GM23338 (cell line): ENCODE measurements at places on chromosomes 13 and 19. TPM values are rescaled to one million over a fixed set of nuclear protein-coding genes. Genes with fewer than 3 reads are reported as not detected.

DNA sequence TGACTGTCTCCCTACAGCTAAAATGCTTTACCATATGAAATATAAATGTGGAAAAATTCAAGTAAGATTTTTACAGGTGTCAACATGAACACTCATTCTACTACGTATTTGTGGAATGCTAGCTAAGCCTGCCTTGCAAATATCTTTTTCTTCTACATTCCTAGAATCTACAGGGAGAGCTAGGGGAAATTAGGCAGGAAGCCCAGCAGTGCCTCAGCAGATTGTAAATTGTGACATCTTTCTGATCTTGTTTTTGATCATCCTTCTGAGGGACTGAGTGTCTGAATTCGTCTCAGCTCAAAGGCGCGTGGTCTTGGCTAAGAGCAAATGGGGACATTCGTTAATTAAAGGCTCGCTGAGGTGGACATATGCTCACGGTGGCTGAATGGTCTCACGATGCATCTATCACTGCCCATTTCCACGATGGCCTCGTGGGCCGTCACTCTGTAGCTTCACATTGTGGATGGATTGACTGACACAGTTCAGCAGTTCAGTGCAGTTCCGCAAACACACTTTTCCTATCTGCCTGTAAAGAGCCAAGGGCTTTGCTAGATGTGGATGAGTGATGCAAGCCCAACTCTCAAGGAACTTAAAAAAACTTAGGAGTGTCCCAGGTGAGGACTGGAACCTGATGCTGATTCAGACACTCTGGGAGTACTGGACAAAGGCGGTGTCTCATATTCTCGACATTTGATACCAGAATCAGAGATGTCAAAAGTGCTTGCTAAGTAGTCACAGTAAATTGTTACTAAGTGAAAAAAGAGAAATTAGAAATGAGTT lies 562.5 kb downstream of the EFNB2 start:
- no peak overlapping the region for H3K4me3 ChIP-seq
- H3K27me3 ChIP-seq = no peaks in the 10 kb centered on the region
- no peak overlapping the region for H3K27ac ChIP-seq
- peaks cover 14% of the 10 kb centered on the region for H3K4me1 ChIP-seq
- DNase-seq = no peak

DNA sequence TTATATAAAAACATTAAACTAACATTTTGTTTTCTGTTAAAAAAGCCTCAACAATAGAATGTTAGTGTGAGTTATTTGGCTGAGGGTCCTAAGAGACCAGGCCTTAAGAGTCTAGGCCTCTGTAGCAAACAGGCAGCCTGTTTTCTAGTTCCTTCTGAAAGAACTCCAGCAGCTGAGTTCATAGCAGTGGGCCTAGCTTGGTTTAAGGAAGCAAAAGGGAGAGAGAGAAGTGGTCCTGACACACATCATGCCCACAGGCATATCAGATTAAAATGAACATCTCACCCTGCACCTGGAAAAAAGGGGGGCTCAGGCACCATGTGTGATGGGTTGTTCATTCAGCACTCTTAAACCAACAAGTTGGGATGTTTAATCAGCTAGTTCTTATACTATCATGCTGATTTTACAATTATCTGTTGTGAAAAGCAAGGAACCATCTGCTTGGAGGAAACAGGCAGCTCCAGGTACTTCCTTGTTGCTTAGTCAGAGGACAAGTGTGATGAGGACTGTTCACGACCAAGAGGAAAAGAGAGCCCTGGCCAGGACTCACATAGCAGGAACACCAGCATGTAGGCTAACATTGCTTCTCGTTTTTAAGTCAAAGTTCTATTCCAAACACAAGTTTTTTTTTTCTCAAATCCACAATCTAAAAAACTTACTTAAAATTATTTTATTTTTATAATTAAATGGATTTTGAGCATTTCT lies 81.3 kb upstream of the FRY start:
- H3K4me3 ChIP-seq = no peak overlapping the region
- no peak for DNase-seq
- peaks cover 5% of the 10 kb centered on the region; the same call in 1 of the 2 replicates for H3K4me1 ChIP-seq
- no peaks in the 10 kb centered on the region for H3K36me3 ChIP-seq
- H3K27me3 ChIP-seq = no peaks in the 10 kb centered on the region

- peaks cover 32% of the 10 kb centered on the region for H3K4me1 ChIP-seq
- H3K4me3 ChIP-seq = peak overlapping the region; percentile 88
- no peaks in the 10 kb centered on the region for H3K27me3 ChIP-seq
- peaks cover 31% of the 10 kb centered on the region for H3K36me3 ChIP-seq
- peak overlapping the region; percentile 91 for H3K27ac ChIP-seq
- DNase-seq = no peak
These were observed 1.1 kb upstream of the FAM174C start for GRCh38 chr19:1274081-1274851.

- no peak overlapping the region for H3K4me3 ChIP-seq
- no peak overlapping the region for H3K27ac ChIP-seq
- H3K36me3 ChIP-seq = no peaks in the 10 kb centered on the region
- no peaks in the 10 kb centered on the region for H3K4me1 ChIP-seq
These were observed 379.2 kb upstream of the MIR17HG start for GRCh38 chr13:90968166-90968904.

CAPS gene
- total RNA-seq = 0.74 and 3.2 TPM in 2 replicates

DNA sequence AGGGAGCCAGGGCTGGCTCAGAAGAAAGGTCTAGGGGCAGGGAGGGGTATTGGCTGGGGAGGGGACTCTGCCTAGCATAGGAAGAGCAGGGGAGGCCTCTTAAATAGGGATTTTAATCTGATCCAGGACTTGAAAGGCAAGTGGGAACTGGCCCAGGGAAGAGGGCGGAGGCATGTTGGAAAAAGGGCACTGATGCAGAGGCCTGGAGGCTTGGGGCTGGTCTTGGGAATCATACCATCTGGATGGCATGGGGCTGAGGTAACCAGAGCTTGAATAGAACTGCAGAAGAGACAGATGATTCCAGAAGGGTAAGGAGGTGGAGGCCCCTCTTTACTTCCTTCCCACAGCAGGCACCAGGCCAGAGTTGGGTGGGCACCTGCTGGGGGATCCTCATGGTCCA lies 29.1 kb downstream of the CERS4 start:
- H3K4me3 ChIP-seq = no peak overlapping the region
- no peaks in the 10 kb centered on the region for H3K27me3 ChIP-seq
- H3K36me3 ChIP-seq = no peaks in the 10 kb centered on the region; the same call in 1 of the 2 replicates
- no peak overlapping the region for H3K27ac ChIP-seq
- DNase-seq = no peak

HCN2 gene
- total RNA-seq = 2.9 and 3.7 TPM in 2 replicates

DNA sequence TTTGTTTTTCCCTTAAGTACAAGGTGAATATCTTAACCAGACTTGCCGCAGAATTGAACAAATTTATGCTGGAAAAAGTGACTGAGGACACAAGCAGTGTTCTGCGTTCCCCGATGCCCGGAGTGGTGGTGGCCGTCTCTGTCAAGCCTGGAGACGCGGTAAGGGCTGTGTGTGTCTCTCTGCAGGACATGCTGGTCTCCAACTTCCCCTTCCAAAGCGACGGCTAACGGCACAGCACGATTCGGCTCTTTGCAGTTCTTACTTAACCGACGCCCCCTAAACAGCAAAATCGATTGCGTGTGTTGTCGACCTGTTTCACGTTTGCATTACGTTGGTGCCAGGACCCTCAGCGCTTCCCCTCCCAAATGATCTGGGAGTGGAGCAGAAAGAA lies 73.2 kb downstream of the GGACT start:
- no peaks in the 10 kb centered on the region for H3K27me3 ChIP-seq
- H3K27ac ChIP-seq = no peak overlapping the region; the same call in 1 of the 2 replicates
- peaks cover 47% of the 10 kb centered on the region for H3K4me1 ChIP-seq
- peak; percentile 56 for DNase-seq

ZNF723 gene
- 0.59 TPM in 1 of 2 replicates, not detected in the other for total RNA-seq

ZNF177 gene
- total RNA-seq = 5.0 and 7.1 TPM in 2 replicates

PPP2R1A gene
- 345 and 381 TPM in 2 replicates for total RNA-seq

- no peaks in the 10 kb centered on the region for H3K27me3 ChIP-seq
- no peak overlapping the region for H3K27ac ChIP-seq
- H3K4me1 ChIP-seq = no peaks in the 10 kb centered on the region
- H3K4me3 ChIP-seq = no peak overlapping the region
- DNase-seq = no peak
These were observed 545.8 kb downstream of the LIG4 start for GRCh38 chr13:107669391-107669993.

- DNase-seq = peak; percentile 73
- H3K4me1 ChIP-seq = peaks cover 7% of the 10 kb centered on the region; the same call in 1 of the 2 replicates
- no peak overlapping the region for H3K4me3 ChIP-seq
- H3K27ac ChIP-seq = no peak overlapping the region
- peaks cover 10% of the 10 kb centered on the region; the same call in 1 of the 2 replicates for H3K27me3 ChIP-seq
These were observed 3.6 kb upstream of the MIER2 start for GRCh38 chr19:347946-348861.

DNA sequence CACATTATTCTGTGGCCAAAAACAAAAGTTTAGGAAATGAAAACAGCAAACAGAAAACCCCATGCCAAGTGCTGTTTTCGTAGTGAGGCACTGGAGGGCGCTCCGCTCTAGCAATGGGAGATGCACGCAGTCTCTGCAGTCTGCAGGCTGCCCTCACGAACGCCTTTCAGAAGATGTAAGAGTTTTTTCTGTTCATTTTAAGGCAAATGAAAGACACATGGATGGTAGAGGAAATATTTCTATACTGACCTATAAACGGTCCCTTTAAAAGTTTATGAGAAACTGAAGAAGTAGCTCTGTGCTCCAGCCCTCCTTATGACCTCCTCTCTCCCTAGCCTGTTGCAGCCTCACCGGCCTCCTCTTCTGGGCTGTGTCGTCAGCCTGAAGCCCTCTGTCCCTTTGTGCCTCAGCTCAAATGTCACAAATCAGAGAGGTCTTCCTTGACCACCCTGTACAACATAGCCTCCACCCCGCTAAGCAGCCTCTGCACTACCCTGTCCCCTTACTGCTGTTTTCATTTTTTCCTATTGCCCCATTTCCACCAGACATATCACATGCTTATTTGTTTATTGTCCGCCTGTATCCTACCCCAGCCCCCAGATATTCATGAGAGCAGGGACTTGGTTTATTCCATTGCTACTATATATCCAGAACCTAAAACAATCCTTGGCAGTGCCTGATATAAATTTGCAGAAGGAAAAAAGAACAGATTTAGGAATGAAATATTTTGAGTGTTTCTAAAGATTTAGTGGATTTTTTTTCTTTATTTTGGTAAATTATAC lies 116.4 kb downstream of the TM9SF2 start:
- H3K27me3 ChIP-seq = no peaks in the 10 kb centered on the region
- peak; percentile 89 for DNase-seq
- H3K36me3 ChIP-seq = no peaks in the 10 kb centered on the region

LGALS4 gene
- total RNA-seq = 0.87 TPM in 1 of 2 replicates, not detected in the other

DNA sequence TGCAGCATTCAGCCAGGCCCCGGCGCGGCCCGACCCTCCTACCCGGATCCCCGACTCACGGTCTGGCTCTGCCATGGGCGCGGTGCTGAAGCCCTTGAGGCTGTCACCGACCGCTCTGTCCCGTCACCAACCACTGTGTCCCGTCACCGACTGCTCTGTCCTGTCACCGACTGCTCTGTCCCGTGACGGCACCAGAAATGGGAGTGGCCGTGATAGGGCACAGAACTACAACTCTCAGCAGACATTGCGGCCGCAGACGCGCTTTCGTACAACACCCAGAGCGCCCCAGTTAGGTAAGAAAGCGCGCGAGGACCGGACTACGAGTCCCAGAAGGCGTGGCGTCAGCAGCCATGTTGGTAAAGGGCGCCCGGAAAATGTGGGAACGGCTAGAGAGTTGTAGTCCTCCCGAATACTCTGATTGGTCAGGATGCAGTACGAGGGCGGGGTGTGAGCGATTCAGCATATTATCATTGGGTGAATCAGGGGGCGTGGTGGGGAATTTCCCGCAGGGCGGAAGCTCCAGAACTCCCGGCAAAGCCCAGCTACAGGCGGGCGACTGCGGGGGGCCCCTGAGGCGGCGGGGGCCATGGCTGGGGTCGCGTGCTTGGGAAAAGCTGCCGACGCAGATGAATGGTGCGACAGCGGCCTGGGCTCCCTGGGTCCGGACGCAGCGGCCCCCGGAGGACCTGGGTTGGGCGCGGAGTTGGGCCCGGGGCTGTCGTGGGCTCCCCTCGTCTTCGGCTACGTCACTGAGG lies at the start of the genes NFKBIB and SIRT2:
Gene NFKBIB (plus strand): TSS at position 523 of the 755 bp plus-strand sequence. CDS start 64 bp downstream, at position 587.
Gene SIRT2 (minus strand): TSS at position 172 of the 755 bp plus-strand sequence. CDS start 97 bp downstream, at position 75.
- no peaks in the 10 kb centered on the region for H3K36me3 ChIP-seq
- peaks cover 11% of the 10 kb centered on the region for H3K27me3 ChIP-seq
- peak within 1 kb of the TSS; percentile 68 for H3K4me3 ChIP-seq
- peak; percentile 100 for DNase-seq

DNA sequence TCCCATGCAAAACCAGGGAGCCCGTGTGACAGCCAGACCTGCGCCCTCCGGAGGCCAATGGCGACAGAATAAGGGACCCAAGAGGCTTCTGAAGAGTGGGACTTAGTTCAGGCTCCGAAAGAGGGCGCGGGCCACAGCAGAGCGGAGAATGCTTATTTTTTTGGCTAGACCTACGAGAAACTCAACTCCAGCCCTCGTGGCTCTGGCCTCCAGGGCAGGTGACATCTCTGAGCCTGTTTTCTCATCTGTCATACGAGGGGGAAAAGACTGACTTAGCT lies 23.0 kb downstream of the DPP9 start:
- H3K27ac ChIP-seq = no peak overlapping the region
- H3K36me3 ChIP-seq = peaks cover 12% of the 10 kb centered on the region; the same call in 1 of the 2 replicates
- no peak overlapping the region for H3K4me3 ChIP-seq
- no peaks in the 10 kb centered on the region for H3K27me3 ChIP-seq
- H3K4me1 ChIP-seq = no peaks in the 10 kb centered on the region

DNA sequence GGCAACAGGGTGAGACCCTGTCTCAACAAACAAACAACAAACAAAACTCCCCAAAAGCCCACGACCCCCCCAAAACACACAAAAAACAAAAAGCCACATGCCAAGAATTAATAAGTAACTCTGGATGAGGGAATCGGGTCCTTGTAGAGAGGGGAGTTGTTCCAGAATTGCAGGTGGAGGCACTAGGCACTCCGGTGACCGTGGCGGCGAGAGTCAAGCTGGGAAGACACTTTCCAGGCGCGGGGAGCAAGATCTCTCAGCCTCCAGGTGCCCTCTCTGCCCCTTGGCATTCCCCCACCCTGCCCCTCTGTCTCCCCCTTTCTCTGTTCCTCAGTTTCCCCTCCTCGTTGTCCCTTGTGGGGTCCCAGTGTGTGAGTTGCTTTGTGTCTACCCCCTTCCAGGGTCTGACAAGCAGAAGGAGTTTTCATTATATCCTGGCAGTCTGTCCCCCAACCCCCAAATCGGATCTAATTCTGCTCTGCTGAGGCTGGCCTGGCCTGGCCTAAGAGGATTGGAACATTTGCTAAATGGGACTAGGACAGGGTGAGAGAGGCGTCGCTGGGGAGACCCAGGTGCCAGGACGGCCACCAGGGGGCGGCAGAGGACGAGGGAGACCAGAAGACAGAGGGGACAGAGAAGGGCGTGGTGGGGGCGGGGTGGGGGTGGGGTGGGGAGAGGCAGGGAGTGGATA lies 8.3 kb upstream of the CRX start:
- H3K4me3 ChIP-seq = no peak overlapping the region
- DNase-seq = peak; percentile 93
- no peaks in the 10 kb centered on the region for H3K4me1 ChIP-seq

GRCh38 chr19:51816711-51817110 lies 21.8 kb downstream of the FPR3 start:
- H3K4me3 ChIP-seq = no peak overlapping the region
- no peaks in the 10 kb centered on the region; the same call in 1 of the 2 replicates for H3K36me3 ChIP-seq
- peaks cover 7% of the 10 kb centered on the region; the same call in 1 of the 2 replicates for H3K4me1 ChIP-seq
- no peaks in the 10 kb centered on the region for H3K27me3 ChIP-seq
